ENCODE measurements at places on chromosomes 2 and 18.

DNA sequence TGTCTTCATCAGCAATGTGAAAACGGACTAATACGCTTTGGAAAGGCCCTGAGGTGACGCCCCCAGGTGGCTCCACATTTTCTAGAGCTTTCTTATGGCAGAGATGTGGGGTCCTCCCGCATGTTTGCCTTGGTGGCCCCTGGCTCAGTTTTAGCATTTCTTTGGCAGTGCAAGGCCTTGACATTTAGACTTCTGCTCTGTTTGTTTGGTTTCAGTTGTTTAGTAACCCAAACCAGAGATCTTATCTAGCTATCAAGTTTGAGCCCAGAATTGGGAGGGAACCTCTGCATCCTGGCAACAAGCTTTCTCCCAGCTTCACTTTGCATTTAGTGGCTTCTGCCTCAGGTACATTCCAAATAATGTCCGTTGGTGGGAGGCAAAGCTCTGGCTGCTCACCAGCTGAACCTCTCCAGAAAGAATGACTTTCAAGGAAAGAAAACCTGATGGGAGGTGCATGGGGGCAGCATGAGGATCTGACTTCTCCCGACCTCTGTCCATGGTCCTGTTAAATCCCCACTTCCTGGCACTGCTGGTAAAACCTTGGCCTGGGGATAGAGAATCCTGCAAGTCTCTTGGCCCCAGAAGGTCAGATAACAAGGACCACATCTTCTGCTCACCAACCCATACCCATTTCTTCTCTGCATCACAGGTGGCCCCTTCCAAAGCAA, 12.0 kb upstream of the MBP start:
- DNase-seq, result no peak

GRCh38 chr2:217981084-217981730, 21.6 kb downstream of the TNS1 start:
- DNase-seq, result no peak

- DNase-seq, result no peak
These were observed 83.5 kb upstream of the RANBP2 start for GRCh38 chr2:108635630-108636354.

- peak; percentile 21 for DNase-seq
These were observed 23.6 kb upstream of the RBM44 start for GRCh38 chr2:237774811-237775553.

DNA sequence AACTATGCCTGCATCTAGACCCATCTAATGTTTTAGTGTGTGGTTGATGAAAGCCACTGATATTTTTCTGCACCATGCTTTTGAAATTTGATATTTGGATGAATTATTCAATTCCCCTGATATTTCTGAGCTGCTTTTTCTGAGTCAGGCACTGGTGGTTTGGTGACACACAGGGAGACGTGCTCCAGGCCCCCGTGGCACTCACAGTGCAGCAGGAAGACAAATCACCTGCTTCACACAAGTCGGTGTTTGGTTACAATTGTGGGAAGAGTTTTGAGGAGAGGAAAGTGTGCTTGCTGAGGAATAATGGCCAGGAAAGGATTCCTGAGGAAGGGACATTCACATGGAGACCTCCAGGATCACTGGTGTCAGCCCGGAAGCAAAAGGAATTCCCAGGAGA, 179.7 kb downstream of the ACKR3 start:
- DNase-seq, result no peak

DNA sequence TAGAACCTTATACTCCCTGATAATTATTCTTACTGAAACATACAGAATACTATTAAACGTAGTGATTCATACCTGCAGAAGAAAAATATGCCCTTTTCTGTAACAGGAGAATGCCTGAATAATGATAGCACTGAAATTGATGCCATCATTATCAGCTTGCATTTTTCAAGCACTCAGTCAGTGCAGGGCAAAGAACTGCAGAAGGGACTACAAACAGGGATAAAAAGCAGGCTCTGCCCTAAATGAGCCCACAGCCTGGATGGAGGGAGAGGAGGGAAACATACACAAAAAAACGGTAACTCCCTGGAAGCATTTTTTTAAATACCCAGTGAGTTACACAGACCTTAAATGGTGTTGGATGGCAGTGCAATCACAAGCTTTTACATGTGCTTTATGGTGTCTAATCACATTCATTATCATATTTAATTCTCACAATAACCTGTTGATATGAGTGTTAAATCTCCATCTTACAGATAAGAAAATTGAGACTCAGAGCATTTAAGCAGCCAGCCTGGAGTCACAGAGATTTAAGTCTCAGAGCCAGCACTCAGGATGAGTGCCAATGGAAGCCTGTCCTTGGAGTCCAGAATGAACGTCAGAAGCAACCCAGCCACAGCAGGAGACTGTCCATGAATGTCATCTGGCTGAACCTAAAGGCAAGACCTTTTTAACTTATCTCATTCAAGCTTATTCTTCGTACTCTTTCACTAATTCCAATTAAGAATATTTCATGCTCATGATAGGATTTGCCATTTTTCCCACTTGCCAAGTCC, 139.3 kb upstream of the CTNNA2 start:
- DNase-seq, result no peak

- no peak for DNase-seq
These were observed 90.1 kb upstream of the FAM136A start for GRCh38 chr2:70391988-70392387.

GRCh38 chr2:151260573-151261230, 961 bp downstream of the RBM43 start:
- no peak for DNase-seq

DNA sequence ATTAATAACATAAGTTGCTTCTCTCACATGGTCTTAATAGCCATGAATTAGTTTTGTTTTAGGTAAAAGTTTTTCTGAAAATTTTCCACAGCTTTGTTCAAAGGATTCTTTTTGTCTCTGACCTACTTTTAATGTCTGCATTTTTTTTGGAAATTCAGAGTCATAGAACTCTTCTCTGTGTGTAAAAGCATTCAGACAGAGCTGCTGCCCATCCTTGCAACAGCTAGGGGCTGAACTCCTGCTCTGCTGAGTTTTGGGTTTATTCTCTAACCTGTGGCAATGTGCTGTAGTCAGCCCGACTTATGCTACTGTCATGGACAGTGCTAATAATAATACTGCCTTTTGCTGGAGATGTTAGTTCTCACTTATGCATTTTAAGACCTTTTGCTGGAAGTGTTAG, 44.1 kb downstream of the RALBP1 start:
- no peak for DNase-seq

- DNase-seq, result no peak
These were observed 85.4 kb upstream of the ZCCHC2 start for GRCh38 chr18:62437235-62438017.

DNA sequence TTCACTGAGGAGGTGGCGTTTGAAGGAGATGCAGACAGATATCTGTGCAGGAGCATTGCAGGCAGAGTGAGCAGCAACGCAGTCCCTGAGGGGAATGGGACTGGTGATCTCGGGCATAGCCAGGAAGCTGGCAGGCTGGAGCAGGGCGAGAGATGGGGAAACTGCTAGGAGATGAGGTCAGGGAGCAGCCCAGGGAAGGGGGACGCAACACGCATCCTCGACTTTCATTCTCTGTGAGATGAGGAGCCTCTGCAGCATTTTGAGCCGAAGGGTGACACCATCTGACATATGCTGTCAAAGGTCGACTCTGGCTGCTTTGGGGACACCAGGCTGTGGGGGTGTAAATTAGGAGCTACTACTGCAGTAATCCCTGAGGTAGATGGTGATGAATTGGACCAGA, 4.3 kb upstream of the CHRNA1 start:
- no peak for DNase-seq

GRCh38 chr18:28045880-28046279, 131.1 kb downstream of the CDH2 start:
- DNase-seq, result no peak

- DNase-seq, result no peak
These were observed 42.1 kb downstream of the HS1BP3 start for GRCh38 chr2:20608666-20609348.

- DNase-seq, result no peak
These were observed 117.4 kb upstream of the NOSTRIN start for GRCh38 chr2:168684921-168685599.

DNA sequence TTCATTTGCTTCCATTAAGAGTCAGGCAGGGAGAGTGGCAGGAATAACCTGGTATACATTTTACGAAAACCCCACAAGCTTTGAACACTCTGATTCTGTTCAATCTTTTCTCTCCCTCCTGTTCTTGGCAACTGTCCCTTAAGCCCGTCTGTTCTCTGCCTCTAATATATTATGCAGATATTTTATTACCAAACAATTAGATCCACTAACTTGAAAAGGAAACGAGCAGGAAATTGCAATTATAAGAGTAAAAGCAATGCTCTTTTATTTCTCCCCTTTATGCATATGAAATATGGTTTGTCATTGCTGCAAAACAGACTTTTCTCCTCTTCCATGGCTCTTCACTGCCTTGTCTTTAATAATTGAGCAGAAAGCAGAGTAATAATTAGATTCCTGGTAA, 149.1 kb upstream of the CELF4 start:
- no peak for DNase-seq

DNA sequence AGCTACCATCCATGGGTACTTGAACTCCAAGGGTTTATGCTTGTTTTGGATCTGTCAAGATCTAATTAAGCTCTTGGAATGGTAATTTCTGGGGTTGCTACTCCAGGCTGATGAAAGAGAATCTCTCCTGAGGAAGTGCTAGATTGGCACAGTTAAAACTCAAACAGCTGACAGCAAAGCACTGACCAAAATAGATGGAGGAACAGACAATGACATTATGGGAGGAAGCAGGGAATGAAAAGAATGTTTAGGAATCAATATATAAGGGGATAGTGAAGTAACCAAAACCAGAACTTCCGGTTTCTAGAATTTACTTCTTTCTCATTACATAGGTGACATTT, 6.3 kb downstream of the THUMPD2 start:
- DNase-seq, result no peak

DNA sequence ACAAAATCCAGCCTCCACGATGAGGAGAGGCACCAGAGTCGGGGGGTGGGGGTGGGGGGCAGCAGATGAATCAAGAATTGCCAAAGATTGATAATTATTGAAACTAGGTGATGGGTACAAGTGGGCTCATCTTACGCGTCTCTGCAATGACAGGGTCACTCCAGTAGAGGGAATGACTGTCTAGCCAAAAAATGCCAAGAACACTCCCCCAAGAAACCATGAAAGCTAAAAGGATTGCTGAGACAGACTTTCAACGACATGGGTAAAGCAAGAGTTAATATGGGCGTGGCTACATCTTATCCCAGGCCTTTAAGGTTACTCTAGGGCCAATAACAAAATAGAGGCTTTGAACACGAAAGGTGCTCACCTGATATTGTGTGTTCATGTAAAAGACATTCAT, 86.5 kb downstream of the STK39 start:
- no peak for DNase-seq

GRCh38 chr2:170180031-170180566, 2.2 kb downstream of the MYO3B start:
- no peak for DNase-seq

- DNase-seq, result no peak
These were observed 189.3 kb downstream of the CLIP4 start for GRCh38 chr2:29304399-29305060.

DNA sequence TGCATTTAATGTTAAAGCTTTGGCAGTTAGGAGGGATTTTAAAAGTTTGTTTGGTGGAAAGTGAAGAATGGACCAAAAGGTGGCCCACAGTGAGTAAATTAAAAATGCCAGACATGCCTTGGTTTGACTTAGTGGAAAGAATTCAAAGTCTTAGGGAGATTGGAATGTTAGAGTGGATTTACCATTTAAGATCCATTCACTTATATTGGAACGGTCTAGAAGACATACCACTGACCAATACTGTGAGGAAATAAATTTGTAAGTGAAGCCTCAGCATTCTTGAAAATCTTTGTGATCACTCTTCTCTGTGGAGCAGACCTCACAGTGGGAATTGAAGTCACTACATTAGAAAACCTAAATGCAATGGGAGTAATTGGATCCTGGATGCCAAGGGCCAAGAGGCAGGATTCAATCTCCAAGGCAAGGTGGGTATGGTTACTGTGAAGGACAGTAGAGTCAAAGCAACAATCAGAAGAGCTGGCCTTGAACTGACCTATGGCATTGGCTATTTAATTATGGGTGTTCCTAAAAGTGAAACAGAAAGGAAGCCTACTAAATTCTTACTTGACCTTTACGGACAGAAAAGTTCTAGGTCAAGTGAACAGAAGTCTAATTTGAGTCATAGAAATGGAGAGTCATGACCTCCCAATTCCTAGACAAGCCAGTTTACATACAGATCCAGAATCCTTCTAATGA, 40.2 kb upstream of the VRK2 start:
- no peak for DNase-seq

DNA sequence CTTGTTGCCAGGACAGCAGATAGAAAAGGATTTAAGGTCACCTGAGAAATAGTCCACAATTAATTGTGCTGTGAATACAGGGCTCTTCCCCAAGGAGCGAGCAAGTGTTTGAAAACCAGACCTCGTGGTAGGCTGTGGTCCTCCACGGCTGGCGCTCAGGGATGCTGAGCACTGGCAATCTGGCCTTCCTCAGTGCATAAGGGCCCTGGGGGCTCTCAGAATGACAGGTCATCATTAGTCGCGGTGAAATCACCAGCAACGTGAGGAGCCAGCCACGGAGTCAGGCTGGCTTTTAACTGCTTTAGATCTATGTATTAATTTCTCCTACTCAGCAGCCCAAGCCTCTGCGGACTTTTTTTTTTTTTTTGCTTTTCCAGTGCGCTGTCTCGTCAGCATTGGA, 148.5 kb downstream of the FHOD3 start:
- DNase-seq, result no peak

- no peak for DNase-seq
These were observed 40.9 kb downstream of the SP3 start for GRCh38 chr2:173924285-173924684.
